Fibroblast of lung (primary cell): ENCODE measurements at places on chromosomes 5 and 9.

DNA sequence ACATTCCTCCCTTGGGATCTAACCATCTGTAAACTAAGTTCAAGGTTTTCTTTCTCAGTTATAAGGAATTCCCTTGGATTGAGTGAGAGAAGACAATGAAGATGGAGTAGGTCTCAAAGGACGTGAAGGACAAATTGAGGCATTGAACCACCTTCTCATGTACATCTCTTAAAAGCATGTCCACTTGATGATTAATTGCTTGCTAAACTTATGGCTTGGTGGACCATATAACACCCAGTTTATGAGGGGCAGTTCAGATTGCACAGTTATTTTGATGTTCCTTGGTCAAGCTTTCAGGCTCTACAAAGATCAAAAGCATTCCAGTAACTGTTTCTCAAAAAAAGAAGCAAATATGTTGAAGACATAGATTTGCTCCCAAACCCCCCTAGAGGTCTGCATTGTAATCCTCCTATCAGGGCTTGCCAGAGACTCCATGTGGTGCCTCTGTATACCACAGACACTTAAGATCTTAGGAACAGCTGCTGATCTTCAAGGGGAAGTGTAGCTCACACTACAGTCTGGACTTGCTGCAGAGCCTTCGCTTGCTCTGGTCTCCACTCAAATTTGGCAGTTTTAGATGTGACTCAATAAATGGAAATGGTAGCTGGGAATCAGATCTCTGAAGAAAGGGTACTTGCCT, 56.9 kb upstream of the ALDH1A1 start:
- DNase-seq = no peak

GRCh38 chr9:108956631-108957026, 22.4 kb downstream of the ABITRAM start:
- DNase-seq = no peak

GRCh38 chr5:162939991-162940390, 497.4 kb upstream of the CCNG1 start:
- no peak for DNase-seq

- peak; percentile 98 for DNase-seq
Measured at GRCh38 chr9:134644725-134645606, 3.4 kb downstream of the COL5A1 start.

DNA sequence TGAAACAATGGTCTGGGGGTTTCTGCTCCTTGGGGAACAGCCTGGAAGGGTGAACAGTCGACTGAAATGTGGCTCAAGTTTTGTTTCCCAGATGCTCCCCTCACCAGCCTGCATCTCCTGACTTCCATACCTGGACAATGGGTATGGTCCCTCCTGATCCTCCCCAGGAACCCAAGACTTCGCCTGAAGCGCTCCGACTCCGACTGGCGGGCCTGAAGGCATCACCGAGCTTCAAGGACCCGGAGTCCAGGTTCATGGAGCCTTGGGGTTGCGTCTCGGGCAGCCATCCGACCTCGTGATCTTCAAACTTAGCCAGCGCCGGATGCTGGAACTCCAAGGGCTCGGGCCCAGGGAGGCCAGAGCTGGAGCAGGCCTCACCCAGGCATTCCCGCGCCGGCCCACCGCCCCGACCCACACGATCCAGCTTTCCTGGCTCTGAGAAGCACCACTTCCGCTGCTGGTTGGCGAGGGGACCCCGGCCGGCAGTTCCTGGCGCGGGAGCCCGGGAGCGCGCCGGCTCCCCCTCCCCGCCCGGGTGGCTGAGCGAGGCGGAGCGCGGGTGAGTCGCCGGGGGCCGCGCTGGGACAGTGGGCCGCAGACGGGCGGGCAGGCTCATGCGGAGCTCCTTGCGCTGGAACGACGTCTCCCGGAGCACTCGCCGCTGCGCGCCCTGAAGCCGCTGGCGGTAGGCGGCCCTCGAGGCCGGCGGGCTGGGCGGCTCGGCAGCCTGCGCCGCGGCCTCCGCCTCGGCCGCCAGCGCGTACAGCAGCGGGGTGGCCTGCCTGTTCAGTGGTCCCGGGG, 5.2 kb downstream of the SHROOM1 start:
- no peak for DNase-seq

DNA sequence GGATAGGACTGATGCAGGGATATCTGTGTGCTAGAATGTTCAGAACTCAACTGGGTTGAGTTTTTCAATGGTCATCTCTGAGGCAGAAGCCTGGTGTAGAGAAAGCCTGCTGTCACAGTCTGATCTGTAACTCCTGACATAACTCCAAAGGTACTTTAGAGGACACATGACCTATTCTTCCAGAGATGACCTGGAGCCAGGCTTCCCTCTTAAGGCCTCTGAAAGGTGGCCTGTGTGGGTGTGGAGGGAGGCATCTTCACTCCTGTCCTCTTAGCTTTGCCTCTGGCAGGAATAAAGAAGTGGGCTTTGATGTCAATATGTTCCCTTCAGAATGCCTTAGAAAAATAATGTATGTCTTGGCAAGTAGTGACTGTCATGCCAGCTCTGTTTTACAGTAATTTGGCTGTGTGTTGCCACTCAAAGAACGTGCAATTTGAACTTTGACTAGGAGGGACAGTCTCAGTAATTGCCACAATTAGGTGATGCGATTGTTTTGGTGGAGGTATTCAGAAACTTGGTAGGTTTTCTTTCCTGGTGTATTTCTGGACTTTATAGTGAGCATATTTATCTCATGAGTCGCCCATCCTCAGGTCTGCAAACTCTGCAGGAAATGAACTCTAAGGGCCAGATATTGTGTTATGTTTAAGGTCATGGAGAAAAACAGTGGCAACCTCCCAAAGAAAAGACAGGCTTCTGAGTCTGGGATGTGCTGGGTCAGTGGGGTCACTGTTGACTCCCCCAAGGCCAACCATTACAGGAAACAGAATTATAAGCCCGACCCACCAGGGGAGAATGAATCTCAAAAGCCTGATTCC, 3.2 kb upstream of the C5orf63 start:
- DNase-seq = peak; percentile 44

DNA sequence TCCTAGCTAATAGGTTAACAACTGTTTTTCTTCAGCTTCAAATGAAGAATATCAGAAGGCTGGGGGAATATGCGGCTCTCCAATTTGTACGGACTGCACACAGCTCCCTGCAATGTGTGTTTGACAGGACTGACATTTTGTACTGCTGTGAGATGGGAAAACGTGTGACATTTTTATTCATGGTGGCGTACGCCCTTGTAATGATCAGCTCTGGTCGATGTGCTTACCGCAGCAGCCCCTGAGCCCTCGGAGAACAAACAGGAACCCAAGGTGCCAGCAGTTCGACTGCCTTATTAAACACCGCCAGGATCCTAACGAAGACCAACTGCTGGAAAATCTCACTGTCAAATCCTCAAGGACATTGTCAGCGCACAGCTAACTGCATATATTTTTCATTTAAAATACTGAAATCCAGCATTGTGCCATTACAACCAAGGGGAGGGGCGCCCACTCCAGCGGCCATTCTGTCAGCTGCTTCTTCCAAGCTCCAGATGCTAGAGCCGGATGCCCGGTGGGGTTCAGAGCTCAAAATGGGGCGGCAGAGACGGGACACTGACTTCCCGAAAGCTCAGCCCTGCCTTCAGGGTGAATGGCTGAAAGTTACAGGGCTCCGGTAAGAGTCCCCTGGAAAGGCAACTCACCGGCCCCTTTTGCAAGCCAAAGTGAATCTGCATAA, 66.8 kb downstream of the CRB2 start:
- DNase-seq = no peak

GRCh38 chr5:145295236-145295835, 539.8 kb downstream of the PRELID2 start:
- DNase-seq = peak; percentile 41

DNA sequence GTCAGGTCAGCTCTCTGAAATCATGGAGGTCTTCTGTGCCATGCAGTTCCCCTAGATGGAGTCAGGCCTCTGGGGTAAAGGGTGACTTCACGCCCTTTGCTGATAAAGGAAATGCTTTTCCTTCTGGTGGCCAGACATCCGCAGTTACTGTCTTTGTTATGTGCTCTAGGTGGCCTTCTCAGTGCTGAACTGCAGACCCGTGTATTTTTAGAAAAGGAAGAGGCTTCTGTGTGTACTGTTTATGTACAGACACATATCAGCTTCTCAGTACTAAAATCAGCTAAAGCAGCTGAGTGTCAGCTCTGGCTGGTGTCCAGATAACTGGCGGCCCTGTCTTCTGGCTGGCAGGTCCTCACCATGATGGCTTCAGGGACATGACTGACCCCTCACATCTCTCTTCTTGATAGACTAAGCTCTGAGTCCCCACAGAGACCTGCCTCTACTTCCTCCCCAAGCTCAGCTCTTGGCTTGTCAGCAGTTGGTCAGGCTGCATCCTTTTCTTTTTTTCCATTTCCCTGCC, 75.3 kb downstream of the ARHGAP26 start:
- no peak for DNase-seq

- DNase-seq = no peak
Measured at GRCh38 chr5:115944501-115944900, 17.8 kb upstream of the LVRN start.

DNA sequence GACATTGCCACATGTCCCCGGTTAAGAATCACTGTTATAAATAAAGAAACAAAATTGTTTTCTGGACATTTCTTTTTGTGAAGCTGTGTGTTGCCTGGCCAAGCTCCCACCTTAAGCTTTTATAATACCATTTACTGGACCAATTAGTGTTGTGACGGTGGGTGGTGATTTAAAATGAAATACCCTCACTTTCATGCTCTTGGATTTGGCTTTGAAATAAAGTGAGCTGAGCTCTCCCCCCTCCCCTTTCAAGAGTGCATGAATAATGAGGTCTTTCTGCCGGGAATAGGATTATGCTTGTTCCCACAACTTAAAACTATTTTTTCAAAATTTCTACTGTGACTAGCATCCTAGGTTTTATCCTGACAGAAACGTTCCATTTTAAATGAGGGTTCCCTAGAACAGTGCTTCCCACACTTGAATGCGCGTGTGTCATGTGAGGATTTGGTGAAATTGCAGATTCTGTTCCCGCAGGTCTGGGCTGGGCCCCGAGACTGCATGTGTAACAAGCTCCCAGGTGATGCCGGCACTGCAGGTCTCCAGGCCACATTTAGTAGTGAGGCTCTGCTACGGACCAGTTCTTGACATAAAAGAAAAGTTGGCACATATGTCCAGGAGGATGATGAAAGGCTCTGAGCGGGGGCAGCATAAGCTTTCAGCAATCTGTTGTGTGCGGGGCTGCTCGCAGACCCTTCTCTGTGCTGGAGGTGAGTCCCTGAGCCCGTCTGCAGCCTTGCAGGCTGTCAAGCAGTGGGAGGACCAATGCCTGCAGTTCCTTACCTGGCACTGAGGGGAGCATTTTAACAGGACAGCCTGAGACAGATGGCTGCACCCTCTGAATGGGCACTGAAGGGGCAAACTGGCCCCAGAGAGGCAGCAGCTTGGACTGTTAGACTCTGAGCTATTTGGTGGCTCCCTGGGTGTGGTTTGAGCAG, 24.4 kb downstream of the IQGAP2 start:
- no peak for DNase-seq

GRCh38 chr5:100519075-100519474, 16.1 kb upstream of the FAM174A start:
- no peak for DNase-seq

DNA sequence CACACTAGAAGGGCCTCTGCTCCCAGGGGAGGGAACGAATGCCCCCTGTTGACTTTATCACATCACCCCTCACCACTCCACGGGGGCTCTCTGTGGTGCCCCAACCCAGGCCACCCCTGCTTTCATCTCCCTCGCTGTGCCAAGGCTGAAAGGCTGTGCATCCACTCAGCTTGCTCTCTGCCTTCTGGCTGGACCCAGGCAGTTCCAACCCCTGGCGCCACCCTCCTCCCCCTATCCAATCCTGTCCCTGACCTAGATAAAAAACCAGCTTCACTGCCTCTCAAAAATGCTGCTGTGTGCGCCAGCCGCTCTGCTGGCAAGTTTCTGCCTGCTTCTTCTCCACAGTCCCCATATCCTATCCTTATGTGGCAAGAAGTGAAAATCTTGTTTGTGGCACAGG, 22.4 kb upstream of the CORO2A start:
- DNase-seq = no peak

- no peak for DNase-seq
Measured at GRCh38 chr5:44697025-44697424, 111.7 kb upstream of the MRPS30 start.

- no peak for DNase-seq
Measured at GRCh38 chr9:19030899-19031298, 2.1 kb downstream of the SAXO1 start.

DNA sequence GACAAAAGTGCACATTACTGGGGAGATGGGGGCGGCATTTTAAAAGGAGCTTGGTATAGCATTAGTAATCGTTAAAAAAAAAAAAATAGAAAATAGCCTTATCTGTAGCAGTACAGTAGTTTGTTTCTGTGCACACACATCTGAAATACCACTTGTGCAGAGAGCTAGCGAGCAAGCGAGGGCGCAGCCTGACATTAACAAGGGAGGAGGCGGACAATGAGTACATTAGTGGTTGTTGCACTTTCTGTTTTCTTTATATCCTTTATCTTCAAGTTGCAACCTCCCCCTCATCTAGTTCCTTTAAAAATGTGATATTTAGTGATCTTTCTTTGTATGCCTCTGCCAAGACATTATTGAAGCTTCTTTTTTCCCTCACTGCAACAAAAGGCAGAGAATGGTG, 880 bp upstream of the PTPDC1 start:
- no peak for DNase-seq

GRCh38 chr5:41955432-41956024, 30.4 kb downstream of the FBXO4 start:
- DNase-seq = no peak

DNA sequence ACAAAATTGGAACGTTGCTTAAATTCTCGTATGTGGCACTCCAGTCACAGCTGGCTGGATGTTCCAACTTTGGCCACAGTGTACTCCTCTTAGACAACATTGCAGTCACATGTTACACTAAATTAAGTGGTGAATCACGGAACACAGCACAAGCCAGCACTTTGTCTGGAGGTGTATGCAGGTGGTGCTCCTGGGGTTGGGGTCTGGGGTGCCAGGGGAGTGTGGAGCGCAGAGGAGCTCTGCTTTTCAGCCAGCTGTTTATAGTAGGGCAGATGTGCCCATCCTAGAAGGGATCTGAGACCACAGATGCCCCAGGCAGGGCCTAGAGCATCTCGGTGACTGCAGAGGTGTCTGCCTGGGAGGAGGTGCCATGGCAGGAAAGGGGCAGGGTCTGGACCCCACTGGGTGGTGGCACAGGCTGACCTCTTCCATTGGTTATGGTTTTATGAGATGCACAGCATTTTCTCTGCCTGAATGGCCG, 82.6 kb downstream of the WNK2 start:
- DNase-seq = no peak

DNA sequence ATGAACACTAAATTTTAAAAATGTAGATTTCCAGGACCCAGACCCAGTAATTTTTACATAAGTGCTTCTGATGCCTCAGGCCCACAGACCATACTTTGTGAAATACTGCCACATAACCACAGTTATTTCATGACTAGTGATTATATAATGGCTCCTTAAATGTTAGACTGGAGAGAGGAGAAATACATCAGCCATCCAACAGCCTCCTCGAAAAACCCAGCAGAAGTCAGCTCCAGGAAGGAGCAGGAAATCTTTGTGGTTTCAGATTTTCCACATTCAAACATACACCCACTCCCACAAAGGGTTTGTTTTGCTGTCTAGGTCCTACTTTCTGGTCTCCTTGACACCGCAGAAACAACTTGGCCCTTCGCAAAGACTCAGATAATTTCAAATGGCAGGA, 455.2 kb downstream of the DTWD2 start:
- DNase-seq = peak; percentile 10

GRCh38 chr9:92098638-92099037, 16.6 kb downstream of the SPTLC1 start:
- DNase-seq = no peak
